ENCODE measurements at places on chromosomes 4 and X. TPM values are rescaled to one million over a fixed set of nuclear protein-coding genes. Genes with fewer than 3 reads are reported as not detected.

MSX1 gene
- 14.4 TPM for total RNA-seq

RAB33A gene
- 3.8 TPM for total RNA-seq

RNF128 gene
- total RNA-seq, result 7.4 TPM

PF4V1 gene
- 0.58 TPM for total RNA-seq

CDKL2 gene
- total RNA-seq, result 1.3 TPM
